ENCODE measurements at places on chromosomes 5 and 9.

GRCh38 chr5:165631235-165631634 is 2125.8 kb downstream of the MAT2B start:
- no peak for DNase-seq

DNA sequence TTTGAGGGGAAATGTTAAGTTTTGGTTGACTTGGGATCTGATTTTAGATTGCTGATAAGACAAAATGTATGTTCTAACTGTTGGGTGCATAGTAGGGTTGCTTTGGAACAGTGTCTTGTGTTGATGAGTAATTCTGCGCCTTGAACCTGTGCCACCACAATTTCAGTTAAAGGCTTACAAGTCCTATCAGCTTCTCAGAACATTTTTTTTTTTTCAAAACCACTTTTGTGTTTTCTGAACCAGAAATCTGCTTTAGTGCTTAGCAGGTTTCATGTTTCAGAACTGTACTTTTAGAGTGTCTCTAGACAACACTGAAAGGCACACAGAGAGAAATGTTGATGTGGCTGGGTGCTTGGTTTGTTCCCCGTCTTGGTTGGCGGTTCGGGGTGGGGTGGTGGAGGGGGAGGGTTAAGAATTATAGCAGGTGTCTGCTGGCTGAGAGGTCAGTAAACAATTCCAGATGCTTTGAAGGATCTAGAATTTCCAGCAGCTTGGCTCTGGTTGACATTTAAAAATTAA is 84.6 kb downstream of the ANKRD55 start:
- DNase-seq: no peak

- no peak for DNase-seq
Measured at GRCh38 chr9:89612566-89613278, 7.9 kb downstream of the GADD45G start.

- no peak for DNase-seq
Measured at GRCh38 chr5:172837640-172838039, 3.6 kb downstream of the ERGIC1 start.

DNA sequence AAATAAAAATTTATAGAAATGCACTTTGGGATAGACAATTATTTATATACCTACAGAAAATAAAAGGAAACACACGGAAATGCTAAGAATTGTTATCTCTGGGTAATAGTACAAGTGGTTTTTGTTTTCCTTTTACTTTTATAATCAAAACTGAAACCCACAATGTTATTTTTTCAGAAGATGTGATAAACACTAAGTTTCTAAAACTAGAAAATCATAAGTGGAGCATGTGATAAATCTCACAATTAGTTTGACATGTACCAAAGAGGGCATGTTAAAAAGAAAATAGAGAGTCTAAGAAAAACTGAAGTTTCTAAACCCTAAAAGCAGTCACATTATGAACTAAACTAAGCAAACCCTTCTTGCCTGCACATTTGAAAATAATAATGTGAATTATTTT is 61.1 kb downstream of the OXCT1 start:
- DNase-seq: no peak

- no peak for DNase-seq
Measured at GRCh38 chr5:10631316-10631996, 67.6 kb downstream of the ANKRD33B start.

- DNase-seq: no peak
Measured at GRCh38 chr9:88737031-88737430, 202.1 kb downstream of the NXNL2 start.

GRCh38 chr5:173313351-173313801 is 14.8 kb downstream of the STC2 start:
- no peak for DNase-seq

- no peak for DNase-seq
Measured at GRCh38 chr5:126023994-126024441, 399.2 kb upstream of the GRAMD2B start.

DNA sequence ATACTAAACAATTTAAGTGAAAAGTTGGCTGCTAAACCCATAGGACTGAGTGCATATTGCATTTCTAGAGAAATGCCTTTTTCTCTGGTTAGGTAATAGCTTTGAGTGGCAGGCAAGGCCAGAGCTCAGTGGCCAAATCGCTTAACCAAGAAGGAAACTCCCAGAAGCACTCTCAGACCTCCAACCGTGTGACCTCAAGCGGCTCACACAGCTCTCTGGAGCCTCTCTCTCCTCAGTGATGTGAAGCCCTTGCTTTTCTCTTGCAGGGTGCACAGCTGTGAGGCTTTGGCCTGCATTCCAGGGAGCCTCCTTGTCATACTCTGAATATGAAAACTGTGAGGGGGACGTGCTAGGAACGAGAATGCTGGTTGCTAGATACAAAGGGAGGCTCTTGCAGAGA is 106.7 kb downstream of the INSYN2B start:
- peak; percentile 68 for DNase-seq

DNA sequence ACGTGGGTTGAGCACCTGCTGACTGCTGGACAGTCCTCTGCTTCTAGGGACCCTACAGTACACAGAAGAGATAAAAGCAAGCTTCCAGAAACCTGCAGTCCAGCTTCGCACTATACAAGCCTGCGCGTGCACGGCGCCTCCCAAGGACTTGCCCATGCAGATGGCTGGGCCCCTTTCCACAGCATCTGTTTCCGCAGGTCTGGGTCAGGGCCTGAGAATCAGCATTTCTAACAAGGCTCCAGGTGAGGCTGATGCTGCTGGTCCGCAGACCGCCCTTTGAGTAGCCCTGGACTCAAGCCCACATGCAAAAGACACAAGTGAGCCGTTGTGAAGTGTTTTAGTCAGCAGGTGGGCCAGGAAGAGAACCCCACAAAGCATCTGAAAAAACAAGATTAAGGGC is 133.1 kb downstream of the HSD17B3 start:
- no peak for DNase-seq

DNA sequence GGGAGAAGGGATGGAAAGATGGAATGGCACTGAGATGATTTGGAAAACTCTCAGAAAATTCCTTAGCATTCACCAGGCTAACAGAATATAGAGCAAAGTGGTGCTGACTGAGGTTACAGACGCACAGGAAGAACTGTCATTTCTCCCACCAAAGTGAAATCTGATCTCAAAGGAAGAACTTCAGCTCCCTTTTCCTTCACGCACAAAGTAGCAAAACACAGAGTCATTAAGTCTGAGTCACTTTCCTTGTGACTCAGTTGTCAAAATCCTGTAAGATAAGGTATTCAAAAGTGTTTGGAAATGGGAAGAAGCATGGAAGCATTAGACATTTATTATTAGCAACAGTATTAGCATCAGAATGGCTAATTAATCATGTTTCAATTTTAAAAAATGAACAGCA is 11.7 kb downstream of the MPDZ start:
- DNase-seq: peak; percentile 61

DNA sequence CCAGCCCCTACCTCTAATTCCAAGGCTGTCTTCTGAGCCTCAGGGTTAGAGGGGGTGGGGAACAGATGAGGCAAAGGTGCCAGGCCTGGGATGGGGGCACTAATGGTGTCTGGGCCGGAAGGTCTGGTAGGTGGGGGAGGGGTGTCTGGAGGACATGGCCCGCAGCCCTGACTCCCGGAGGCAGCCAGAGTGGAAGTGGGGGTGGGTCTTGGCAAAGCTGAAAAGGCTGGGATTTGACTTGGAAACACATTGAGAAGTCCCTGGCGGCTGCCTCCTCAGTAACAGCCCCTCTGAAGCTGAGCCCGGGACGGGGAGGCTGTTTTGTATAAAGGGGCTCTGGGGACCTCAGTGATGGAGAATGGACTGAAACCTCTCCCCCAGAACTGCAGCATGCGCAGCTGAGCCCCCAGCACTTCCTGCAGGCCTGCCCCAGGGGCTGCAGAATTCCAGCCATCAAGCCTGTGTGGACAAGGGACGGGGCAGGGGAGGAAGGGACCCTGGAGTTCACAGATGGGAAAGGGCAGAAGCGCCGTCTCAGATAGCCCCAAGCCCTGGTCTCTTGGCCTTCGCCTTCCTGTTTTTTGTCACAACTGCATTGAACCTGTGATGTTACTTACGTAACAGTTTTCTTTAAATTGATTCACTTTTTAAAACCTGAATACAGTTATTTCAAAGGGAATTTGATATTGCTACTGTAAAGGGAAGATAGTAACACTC is 49.3 kb upstream of the SYNPO start:
- DNase-seq: no peak

DNA sequence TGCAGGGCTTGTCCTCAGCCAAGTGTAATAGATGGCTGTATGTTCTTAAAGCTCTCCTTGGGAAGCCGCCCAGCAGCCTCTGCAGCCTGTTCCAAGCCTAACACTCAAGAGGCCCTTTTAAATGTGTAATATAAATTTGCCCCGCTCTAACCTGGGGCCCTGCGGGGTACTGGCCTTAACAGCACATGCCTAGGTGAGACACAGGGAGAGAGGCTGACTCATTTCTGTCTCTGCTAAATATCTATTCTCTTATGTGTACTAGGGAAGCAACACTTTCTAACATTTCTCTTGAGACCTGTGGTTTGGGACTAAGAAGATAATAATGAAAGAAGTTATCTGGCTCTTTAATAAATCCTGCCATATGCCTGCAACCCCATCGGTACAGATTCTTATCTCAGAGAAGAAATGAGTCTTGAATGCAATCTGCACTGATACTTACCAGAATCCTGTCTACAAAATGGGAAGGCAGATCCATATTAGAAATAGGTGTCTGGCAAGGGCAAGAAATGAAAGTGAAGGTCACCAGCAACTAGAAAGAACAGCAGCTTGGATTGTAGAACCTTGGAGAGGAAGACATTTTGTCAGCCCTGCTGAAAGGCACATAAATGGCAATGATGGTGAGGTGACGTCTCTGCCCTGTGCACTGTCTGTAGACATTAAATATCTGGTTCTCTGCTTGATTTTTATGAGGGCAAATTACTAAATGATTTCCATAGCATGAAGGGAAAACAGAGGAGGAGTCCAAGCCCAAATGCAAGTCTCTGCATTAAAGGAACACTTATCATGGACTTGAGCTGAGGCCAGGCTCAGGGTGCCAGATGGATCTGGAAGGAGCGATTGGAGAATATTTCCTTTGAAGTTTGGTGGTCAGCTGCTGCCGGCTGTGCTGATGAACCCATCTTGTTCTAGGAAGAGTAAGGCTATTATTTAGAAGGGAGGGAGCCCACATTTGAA is 14.5 kb upstream of the TGFBI start:
- no peak for DNase-seq

- no peak for DNase-seq
Measured at GRCh38 chr5:78627175-78627574, 21.4 kb downstream of the LHFPL2 start.

DNA sequence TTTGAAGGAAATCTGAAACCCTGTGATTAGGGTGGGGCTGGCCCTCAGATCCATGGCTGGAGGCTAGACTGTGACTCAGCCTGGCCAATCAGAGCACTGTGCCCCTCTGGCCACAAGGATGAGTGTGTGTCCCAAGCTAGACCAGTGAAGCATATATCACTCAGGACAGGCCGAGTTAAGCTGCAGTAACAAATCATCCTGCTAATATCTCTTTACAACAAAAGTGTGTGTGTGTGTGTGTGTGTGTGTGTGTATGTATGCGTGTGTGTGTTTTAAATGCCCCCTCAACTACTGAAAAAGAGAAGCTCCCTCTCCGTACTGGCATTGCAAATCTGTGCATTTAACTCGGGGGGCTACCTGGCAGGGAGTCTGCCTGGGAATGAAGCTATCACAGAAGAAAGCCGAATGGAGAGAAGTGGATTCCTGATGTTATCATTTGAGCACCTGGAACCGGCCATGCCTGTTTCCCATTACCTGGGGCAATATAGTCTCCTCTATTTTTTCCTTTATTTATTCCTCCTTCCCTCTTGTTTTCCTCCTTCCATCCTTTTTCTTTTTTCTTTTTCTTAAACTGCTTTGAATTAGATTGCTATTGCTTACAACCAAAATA is 25.6 kb downstream of the STC2 start:
- DNase-seq: no peak

- DNase-seq: no peak
Measured at GRCh38 chr9:124348363-124348762, 66.9 kb downstream of the PSMB7 start.

GRCh38 chr5:179142434-179143198 is 82.4 kb downstream of the ZNF354C start:
- no peak for DNase-seq

All from astrocyte of the cerebellum (primary cell).